Activated B cell treated with CpG ODN at 0.5 μM for 24 hours (primary cell): ENCODE measurements at places on chromosomes 5 and 9.

DNA sequence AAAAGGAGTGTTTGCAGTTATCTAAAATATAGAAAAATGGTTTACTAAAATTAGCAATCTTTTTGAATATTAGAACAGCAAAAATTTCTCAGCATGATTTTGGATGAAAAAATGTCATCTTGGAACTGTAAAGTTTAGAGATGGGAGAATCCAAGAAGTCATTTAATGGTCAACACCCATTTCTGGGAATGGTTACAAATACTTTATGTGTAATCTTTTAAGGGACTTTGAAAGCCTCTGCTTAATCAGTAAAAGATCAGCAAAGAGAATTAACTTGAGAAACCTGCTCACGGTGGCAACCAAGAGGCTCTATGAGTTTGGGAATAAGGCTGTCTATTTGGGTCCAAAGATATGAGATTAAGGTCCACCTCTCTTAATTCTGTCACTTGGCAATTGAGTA lies 13.0 kb downstream of the C1QTNF3 start:
- H3K27ac ChIP-seq, result no peak overlapping the region
- H3K36me3 ChIP-seq, result peaks cover 57% of the 10 kb centered on the region
- no peaks in the 10 kb centered on the region for H3K4me1 ChIP-seq
- no peak overlapping the region for H3K4me3 ChIP-seq
- no peaks in the 10 kb centered on the region for H3K27me3 ChIP-seq
- DNase-seq, result no peak

- H3K27ac ChIP-seq, result no peak overlapping the region
- DNase-seq, result no peak
- H3K27me3 ChIP-seq, result no peaks in the 10 kb centered on the region
- peaks cover 29% of the 10 kb centered on the region for H3K36me3 ChIP-seq
Observed at GRCh38 chr5:37615184-37615583, 224.7 kb downstream of the GDNF start.

DNA sequence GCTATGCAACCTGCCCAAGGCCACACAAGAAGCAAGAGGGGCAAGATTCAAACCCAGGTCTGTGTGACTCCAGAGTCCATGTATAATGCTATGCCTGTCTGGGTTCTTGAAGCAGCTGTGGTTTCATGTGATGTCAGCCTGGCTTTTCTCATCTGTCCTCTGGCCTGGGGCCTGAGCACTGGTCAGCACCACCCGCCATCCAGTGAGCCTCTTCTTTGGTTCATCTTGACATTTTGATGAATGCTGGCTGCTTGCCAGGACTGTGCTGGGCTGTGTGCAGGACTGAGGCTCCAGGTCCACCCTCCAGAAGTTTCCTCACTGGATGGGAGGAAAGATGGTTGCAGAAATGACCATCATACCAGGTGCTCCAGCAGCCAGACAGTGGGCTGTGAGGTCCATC lies 61.5 kb downstream of the TSTD2 start:
- DNase-seq, result no peak
- peaks cover 15% of the 10 kb centered on the region for H3K4me1 ChIP-seq
- no peak overlapping the region for H3K27ac ChIP-seq
- no peaks in the 10 kb centered on the region for H3K36me3 ChIP-seq
- H3K27me3 ChIP-seq, result no peaks in the 10 kb centered on the region

- H3K4me1 ChIP-seq, result no peaks in the 10 kb centered on the region
- no peaks in the 10 kb centered on the region for H3K36me3 ChIP-seq
- no peaks in the 10 kb centered on the region for H3K27me3 ChIP-seq
- H3K27ac ChIP-seq, result no peak overlapping the region
- H3K4me3 ChIP-seq, result no peak overlapping the region
Observed at GRCh38 chr5:15539951-15540350, 40.0 kb downstream of the FBXL7 start.

- H3K27me3 ChIP-seq, result no peaks in the 10 kb centered on the region
- H3K4me1 ChIP-seq, result peaks cover 20% of the 10 kb centered on the region
- DNase-seq, result no peak
- no peak overlapping the region for H3K27ac ChIP-seq
Observed at GRCh38 chr5:75335486-75335885, 1.5 kb upstream of the HMGCR start.

GRCh38 chr5:81239613-81240012 lies 6.5 kb downstream of the CKMT2 start:
- H3K27ac ChIP-seq, result no peak overlapping the region
- no peaks in the 10 kb centered on the region for H3K27me3 ChIP-seq
- no peaks in the 10 kb centered on the region for H3K4me1 ChIP-seq
- no peaks in the 10 kb centered on the region for H3K36me3 ChIP-seq
- no peak overlapping the region for H3K4me3 ChIP-seq

DNA sequence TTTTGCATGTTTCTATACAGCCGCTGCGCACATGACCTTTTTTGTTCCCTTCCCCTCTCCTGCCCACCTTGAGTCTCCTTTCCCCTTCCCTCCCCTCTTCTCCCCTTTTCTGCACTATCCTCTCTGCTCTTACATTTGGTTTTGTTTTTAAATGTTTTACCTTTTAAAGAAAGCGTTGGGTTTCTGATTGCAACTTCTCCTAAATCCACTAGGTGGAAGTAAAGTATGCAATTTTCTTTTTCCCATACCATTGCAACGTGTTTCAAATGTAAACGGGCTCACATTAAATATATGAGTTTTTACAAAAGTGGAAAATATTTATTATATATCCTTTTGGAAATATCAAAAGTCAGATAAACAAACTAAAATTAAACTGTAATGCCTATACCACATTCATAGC lies 500.9 kb downstream of the DIRAS2 start:
- H3K27me3 ChIP-seq, result peaks cover 17% of the 10 kb centered on the region
- H3K4me3 ChIP-seq, result no peak overlapping the region
- H3K27ac ChIP-seq, result no peak overlapping the region
- DNase-seq, result no peak
- H3K36me3 ChIP-seq, result no peaks in the 10 kb centered on the region

DNA sequence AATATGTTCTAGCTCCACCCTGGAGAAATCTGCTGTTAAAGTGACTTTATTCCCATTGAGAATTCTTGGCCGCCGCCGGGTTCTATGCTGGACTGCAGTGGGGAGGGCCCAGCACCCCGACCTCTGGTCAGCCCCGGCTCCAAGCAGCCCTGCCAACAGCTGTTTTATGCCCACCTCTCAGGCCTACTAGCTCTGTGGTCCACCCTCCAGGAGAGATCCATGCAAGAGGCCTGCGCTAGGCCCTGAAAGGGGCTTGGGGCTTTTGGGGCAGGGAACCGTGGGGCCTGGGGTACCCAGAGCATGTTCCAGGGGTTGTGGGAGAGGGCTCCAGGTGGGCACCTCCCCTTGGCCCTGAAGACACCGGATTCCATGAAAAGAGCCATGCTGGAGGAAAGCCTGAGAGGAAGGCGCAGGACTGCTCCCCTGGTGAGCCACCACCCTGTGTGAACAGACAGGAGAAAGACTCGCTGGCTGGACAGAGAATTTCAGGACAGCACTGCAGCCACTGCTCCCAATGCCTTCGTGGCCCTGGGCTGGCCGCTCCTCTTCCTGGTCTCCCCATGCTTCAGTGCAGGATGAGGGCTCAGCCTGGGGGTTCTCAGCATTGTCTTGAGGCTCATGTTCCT lies 44.6 kb upstream of the RUFY1 start:
- no peaks in the 10 kb centered on the region for H3K27me3 ChIP-seq
- no peak overlapping the region for H3K4me3 ChIP-seq
- no peak overlapping the region for H3K27ac ChIP-seq
- H3K4me1 ChIP-seq, result peaks cover 16% of the 10 kb centered on the region
- H3K36me3 ChIP-seq, result no peaks in the 10 kb centered on the region
- no peak for DNase-seq

DNA sequence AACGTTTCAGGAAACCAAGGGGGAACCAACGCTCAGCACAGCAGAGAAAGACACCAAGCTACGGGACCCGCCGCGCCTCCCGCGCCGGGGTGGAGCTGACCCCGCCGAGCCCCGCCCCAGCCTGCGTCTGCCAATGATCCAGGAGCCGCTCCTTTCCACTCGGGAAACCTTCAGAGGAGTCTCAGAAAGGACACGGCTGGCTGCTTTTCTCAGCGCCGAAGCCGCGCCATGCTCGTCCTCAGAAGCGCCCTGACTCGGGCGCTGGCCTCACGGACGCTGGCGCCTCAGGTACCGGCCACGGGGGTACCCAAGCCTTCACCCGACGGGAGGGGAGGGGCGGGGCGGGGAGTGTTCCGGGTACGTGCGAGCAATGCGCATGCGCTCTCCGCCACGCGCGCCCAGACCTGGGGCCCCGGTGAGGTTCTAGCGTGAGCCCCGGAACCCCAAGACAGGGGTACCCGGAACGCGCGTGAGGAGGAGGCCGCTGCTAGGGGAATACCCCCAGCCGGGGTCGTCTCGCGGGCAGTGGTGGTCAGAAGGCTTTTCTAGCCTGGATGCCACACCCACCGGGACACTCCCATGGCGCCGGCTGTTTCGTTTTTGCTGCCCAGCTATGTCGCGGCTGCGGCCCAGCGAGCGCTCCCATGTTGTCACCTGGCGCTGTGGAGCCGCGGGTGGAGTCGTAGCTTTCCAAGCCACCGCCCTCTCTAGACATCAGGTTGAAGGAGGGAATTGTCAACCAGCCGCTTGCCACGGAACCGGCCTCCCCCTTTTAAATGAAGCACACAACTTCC lies at the start of gene NIPSNAP3A:
Gene NIPSNAP3A, plus strand, starts transcription at position 119 of the 794 bp plus-strand sequence. Its CDS starts 110 bp downstream, at position 229.
- peaks cover 34% of the 10 kb centered on the region for H3K4me1 ChIP-seq
- peak; percentile 91 for DNase-seq
- peak within 1 kb of the TSS; percentile 99 for H3K4me3 ChIP-seq
- peak within 1 kb of the TSS; percentile 99 for H3K27ac ChIP-seq
- no peaks in the 10 kb centered on the region for H3K27me3 ChIP-seq

DNA sequence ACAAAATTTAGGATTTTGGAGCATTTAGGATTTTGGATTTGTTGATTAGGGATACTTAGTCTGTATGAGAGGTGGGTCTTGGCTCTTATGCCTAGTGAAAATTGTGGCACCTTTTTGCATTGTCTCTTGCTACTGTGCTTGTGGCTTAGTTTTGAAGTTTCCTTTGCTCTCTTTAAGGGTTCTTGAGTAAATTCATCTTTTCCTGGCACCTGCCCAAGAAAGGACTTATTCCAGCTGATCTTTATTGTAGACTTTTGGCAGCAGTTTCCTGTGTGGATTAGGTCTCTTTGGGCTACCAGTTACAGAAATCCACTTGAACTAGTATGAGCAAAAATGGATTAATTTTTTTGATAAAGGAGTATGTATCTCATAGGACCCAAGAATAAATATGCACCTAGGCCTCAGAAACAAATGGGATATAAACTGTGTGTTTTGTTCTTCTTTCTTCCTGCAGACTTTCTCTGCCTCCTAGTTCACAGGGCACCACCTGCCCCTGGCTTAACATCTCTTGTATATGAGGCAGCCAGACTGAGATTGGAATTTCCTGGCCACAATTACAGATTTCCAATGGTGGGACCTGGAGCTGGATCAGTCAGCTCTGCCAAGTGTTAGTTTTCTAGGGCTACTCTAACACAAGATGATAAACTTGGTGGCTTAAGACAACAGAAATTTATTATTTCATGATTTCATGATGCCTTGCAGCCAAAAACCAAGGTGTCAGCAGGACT lies 44.6 kb downstream of the FOCAD start:
- H3K27ac ChIP-seq, result no peak overlapping the region
- no peak for DNase-seq
- no peaks in the 10 kb centered on the region for H3K36me3 ChIP-seq
- no peak overlapping the region for H3K4me3 ChIP-seq

DNA sequence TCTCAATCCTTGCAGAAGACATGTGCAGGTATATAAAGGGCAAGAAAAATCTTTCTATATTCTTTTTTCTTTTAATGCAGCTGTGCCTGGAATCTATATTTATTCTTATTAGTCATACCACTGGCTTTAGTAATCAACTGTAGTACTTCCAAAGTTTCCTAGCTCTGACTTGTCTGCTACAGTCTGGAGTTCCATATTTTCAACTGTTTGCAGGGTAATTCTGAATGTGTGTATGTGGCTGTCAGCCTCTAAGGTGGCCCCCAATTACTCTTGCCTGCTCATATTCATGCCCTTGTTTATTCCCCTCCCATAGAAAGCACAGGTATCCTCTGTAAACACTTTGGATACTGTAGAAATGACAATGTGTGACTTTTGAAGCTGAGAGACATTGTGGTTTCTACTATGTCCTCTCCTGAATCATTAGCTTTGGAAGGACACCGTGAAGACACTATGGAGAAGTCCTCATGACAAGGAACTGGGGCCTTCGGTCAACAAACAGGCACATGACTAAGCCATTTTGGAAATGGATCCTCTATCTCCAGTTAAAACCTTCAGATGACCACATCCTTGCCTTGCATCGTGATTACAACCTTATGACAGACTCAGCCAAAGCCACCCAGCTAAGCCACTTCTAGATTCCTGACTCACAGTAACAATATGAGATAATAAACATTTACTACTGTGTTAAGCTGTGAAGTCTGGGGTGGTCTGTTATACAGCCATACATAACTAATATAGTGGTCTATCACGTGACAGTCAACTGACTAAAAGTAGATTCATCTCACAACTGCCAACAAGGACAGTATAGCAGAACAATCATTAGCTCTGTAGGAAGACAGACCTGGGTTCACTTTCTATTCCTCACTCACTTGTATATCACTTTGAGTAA lies 49.5 kb upstream of the SUSD1 start:
- H3K4me3 ChIP-seq, result no peak overlapping the region
- peak overlapping the region; percentile 38 for H3K27ac ChIP-seq
- H3K36me3 ChIP-seq, result peaks cover 79% of the 10 kb centered on the region
- no peaks in the 10 kb centered on the region for H3K27me3 ChIP-seq
- no peak for DNase-seq
- H3K4me1 ChIP-seq, result peaks cover 4% of the 10 kb centered on the region

DNA sequence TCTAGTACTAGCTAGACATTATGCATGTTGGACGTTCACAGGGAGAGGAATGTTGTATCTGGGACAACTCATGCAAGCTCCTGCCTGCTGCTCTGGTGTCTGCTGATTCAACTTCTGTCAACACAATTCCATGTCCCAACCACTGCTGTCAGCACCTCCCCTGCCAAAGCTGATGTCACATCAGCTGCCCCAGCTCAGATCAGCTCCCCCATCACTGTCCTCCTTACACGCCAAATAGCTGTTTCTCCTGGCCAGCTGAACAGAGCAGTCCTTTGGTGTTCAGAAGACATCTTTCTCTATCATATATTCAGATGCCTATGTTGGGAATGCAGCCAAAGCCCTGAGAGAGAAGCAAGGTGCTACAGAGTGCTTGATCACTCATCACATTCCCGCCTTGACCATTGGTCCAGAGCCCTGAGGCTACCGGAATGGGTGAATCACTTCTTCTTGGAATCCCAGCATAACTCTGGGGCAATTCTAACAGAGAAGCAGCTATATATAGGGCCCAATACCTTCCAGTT lies 223.3 kb downstream of the SEC61B start:
- peaks cover 4% of the 10 kb centered on the region for H3K27me3 ChIP-seq
- H3K4me1 ChIP-seq, result no peaks in the 10 kb centered on the region
- no peaks in the 10 kb centered on the region for H3K36me3 ChIP-seq
- H3K4me3 ChIP-seq, result no peak overlapping the region
- H3K27ac ChIP-seq, result no peak overlapping the region

DNA sequence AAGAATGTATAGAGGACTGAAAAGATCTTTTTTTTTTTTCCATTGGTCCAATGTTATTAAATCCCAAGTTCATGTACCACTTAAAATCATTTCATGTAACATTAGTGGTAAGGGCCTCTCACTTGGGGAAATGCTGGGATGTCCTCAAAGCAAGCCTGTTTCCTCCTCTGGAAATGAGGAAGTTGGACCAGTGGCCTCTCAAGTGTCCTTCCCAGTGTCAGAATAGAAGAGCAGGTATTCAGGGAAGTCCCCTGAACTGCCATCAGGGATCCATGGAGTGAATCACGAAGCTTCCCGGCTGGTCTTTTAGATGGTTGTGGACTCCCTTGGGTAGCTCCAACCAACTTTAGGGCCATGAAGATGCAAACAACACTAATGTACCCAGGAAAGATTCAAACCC lies 55.2 kb upstream of the AFAP1L1 start:
- H3K4me1 ChIP-seq, result no peaks in the 10 kb centered on the region
- H3K27ac ChIP-seq, result no peak overlapping the region
- H3K36me3 ChIP-seq, result no peaks in the 10 kb centered on the region
- H3K4me3 ChIP-seq, result no peak overlapping the region
